ENCODE measurements at places on chromosomes 1 and 21.

DNA sequence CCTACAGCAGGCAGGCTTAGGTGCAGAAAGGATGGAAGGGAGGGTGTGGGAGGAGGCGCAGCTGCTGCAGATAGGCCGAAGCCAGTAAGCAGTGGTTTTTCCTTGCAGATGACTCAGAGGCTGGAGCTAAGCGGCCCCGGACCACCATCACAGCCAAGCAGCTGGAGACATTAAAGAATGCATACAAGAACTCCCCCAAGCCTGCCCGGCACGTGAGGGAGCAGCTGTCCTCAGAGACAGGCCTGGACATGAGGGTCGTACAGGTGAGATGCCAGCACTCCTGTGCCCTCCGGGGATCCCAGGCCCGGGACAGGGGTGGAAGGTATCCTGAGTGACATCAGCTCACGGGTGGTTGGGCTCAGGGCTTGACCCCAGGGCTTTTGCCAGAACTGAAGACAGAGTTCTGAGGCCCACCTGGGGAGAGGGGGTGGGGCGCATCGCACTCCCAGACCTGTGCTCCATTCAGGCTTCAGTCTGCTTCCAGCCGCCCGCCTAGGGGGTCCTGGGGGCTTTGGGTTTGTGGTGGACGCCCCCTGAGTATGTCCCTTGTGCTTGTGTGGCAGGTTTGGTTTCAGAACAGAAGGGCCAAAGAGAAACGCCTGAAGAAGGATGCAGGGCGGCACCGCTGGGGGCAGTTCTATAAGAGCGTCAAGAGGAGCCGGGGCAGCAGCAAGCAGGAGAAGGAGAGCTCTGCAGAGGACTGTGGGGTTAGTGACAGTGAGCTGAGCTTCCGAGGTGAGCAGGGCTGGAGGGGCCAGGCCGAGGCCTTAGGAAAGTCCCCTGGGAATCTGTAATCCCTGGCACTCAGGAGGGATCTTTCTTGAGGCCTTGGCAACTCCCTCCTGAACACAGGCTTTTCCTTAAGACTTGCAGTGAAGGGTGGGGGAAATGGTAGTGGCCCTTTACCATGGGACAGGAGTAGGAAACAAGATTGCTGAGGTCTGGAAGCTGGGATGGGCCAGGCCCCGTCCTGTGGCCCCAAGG is 41.5 kb downstream of the LHX4 start:
- no peak for DNase-seq

GRCh38 chr1:17831597-17831996 is 76.5 kb downstream of the ACTL8 start:
- no peak for DNase-seq

- DNase-seq, result no peak
Observed at GRCh38 chr1:184672013-184672726, 82.5 kb downstream of the EDEM3 start.

DNA sequence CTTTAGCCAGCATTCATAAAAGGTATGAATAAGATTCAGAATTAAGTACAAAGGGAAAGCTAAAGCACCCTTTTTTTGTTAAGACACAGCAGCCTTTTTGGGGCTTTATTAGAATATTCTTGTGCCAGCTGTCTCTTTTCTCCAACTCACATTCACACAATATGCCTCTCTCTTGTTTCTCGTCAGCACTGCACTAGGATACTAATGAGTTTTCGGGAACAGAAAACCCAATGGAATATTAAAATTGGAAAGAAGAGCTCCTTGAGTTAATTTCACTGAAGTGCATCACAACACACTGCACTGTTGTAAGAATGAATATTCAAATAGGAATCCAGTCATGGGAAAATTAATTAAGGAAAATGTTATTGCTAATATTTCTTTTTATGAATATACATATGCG is 410.4 kb upstream of the BEND5 start:
- DNase-seq, result no peak

DNA sequence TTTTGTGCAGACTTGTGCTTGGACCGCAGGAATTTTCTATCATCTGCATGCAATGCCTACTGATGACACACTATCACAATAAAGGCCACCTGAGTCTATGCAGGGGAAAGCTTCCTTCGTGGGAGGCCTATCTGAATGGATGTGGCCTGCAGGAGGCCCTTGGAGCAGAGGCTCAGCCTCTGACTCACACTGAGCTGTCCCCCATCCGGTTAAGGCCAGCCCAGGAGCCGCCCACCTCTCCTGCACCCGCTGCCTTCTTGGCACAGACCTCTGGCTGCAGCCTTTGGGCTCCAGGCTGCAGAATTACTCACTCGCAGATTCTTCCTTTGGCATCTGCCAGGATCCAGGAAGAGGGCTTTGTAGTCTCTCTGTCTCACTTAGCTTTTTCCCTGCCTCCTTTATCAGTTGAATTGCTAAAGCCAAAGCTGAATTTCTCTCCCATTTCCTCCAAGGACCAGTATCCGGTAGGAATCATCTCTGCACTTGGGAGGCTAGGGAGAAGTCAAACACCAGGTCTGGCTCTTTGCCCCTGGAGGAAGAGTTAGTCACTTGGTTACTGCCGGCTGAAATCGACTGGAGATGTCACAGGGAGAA is 65.1 kb upstream of the JUN start:
- no peak for DNase-seq

- no peak for DNase-seq
Observed at GRCh38 chr1:9816199-9816598, 7.6 kb downstream of the CLSTN1 start.

- DNase-seq, result no peak
Observed at GRCh38 chr1:182192966-182193365, 131.5 kb upstream of the ZNF648 start.

DNA sequence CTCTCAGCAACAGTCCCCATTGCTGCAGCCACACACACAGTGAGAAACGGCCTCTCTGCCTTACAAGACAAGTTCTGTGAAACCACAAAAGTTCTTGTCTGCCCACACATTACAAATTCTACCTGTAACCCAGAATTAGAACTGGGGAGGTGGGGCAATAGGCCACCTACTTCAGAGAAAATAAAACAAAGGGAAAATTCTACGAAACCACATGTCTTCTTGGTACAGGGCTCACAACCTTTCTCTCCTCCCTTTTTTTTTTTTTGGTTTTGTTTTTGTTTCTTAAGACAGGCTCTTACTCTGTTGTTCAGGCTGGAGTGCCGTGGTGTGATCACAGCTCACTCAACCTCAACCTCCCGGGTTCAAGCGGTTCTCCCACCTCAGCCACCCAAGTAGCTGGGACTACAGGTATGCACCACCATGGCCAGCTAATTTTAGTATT is 30.2 kb downstream of the LPAR3 start:
- DNase-seq, result no peak

All from GF-D8 (cell line).